ENCODE measurements at places on chromosomes 1 and 21.

- no peak for DNase-seq
These were observed 151.8 kb upstream of the B3GALT2 start for GRCh38 chr1:193338194-193338593.

- no peak for DNase-seq
These were observed 80.5 kb upstream of the WARS2 start for GRCh38 chr1:119220991-119221390.

DNA sequence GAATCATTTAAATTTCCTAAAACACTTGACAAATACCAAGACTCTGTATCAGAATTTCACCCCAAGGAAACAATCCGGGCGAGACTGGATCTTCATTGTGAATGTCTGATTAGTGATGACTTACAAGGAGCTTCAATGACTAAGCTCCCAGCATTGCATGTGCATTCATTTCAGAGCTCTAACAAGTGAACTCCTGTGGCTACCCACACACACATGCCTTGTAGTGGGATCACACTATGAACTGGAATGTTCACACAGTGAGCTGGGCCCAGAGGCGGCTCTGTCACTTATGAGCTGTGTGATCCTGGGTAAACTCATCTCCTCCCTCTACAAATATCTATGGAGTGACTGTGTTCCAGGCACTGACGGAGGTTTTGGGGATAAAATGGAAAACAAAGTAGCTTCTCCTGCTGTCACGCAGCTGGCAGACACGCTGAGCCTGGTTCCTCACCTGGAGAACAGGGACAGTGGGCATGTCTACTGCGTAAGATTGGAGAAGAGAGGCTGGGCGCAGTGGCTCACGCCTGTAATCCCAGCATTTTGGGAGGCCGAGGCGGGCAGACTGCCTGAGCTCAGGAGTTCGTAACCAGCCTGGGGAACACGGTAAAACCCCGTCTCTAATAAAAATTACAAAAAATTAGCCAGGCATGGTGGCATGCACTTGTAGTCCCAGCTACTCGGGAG, 56.9 kb downstream of the CLSTN1 start:
- no peak for DNase-seq

DNA sequence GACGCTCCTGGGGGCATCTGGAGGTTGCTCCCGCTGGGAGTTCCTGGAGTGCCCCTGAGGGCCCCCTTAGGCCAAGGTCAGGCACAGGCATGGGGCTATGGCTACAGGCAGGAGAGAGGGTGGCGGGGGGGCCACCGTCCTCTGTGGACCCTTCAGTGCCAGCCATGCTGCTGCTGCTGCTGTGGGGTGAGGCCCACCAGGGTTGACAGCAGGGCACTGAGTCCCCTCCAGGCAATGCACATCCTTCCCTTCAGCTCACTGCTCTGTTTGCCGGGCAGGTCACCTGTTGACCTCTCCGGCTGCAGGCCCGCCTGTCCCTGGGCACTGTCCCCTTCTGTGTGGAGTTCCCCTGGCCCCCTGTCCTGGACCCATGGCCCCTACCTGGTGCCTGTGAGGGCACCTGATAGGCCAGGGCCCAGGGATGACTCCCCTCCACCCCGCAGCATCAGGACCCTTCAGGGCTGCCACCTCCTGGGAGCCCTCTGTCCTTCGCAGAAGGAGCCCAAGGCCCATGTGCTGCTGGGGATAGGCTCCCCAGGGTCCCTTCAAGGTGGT, 34.1 kb upstream of the ADARB1 start:
- DNase-seq = no peak

GRCh38 chr21:27067226-27067625, 100.3 kb upstream of the ADAMTS5 start:
- no peak for DNase-seq

GRCh38 chr21:26833460-26833939, 11.7 kb downstream of the ADAMTS1 start:
- no peak for DNase-seq

DNA sequence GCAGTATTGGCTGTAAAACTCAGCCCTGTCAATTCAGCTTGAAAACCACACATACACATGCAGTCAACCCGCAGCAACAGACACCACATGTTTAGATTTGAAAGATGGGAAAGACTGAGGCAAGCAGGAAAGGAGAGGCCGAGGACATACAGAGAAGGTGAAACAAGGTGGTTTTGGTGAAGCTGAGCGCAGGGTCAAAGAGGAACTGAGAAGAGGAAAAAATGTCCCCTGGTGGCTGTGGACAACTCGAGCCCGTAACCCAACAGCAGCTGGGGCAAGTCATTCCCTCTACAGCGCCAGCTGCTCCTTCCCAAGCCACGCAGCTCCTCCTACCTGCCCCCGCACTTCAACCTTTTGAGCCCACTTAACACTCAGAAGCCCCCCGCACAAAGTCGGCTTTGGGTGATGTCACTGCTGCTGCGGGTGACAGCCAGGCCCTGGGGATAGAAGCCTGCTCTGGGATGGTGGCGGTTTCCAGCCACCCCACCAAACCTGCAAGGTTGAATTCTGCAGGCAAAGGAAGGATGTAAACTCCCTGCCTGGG, 63.0 kb downstream of the KCNN3 start:
- no peak for DNase-seq

- DNase-seq = no peak
These were observed 864.3 kb upstream of the ADAMTS5 start for GRCh38 chr21:27831177-27831576.

Data from stimulated activated CD4-positive, alpha-beta T cell treated with anti-CD3 and anti-CD28 coated beads, TNF-alpha, amount 100 ng/mL, for 24 hours (primary cell).